ENCODE measurements at places on chromosomes 12 and 14.
A peak's percentile ranks its signal among the peaks of the same experiment; 100 is the strongest.

GRCh38 chr14:73633116-73634010 lies 11.4 kb upstream of the DNAL1 start:
- peak; percentile 60 for DNase-seq

GRCh38 chr14:23629204-23629603 lies 7.0 kb upstream of the DHRS2 start:
- no peak for DNase-seq

GRCh38 chr12:110699591-110700445 lies 10.9 kb upstream of the HVCN1 start:
- no peak for DNase-seq

GRCh38 chr12:126191031-126191891 lies 1126.0 kb downstream of the AACS start:
- no peak for DNase-seq

GRCh38 chr12:26197832-26198231 lies 2.5 kb downstream of the SSPN start:
- no peak for DNase-seq

GRCh38 chr12:94599189-94599588 lies 51.2 kb downstream of the TMCC3 start:
- no peak for DNase-seq

- peak; percentile 52 for DNase-seq
Observed at GRCh38 chr12:116687888-116688287, 50.0 kb downstream of the SPRING1 start.

DNA sequence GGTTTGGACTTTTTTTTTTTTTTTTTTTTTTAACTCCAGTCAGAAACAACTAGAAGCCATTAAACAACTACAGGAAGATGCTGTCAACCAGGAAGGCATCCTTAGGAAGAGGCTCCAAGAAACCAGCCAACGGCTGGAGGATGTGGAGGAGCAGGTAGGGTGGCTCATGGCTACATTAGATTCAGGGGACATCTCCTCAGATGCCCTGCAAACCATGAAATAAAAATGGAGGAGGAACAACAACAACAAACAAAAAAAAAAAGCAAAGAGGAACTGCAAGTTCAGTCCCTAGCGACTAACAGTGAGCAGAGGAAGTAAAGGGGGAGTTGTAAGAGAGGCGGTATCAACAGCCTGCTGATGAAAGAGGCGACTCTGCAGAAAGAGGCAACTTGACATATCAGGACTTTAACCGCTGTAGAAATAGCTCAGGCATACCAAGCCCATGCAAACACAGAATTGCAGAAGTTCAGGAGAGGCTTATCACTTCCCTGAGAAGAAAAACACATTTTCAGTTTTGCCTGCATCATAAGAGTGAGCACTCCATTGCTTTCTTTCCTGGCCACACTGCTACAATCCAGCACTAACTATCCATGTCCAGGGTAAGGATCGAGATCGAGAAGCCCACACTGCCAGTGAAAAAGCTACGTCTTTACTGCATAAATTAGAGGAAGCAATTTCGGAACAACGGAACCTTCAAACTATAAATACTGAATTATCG lies 103.5 kb upstream of the BCAT1 start:
- peak; percentile 32 for DNase-seq

DNA sequence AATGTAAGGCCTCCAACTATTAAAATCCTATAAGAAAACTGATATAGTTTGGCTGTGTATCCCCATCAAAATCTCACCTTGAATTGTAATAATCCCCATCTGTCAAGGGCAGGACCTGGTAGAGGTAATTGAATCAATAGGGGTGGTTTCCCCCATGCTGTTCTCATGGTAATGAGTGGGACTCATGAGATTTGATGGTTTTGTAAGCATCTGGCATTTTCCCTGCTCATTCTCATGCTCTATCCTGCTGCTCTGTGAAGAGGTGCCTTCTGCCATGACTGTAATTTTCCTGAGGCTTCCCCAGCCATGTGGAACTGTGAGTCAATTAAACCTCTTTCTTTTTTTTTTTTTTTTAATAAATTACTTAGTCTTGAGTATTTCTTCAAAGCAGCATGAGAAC lies 31.9 kb downstream of the TSPAN19 start:
- no peak for DNase-seq

- no peak for DNase-seq
Observed at GRCh38 chr12:68980476-68981212, 47.7 kb upstream of the CPM start.

- DNase-seq, result no peak
Observed at GRCh38 chr12:85632390-85632789, 203.8 kb downstream of the RASSF9 start.

GRCh38 chr12:124774054-124774461 lies 89.6 kb downstream of the SCARB1 start:
- DNase-seq, result peak; percentile 19

DNA sequence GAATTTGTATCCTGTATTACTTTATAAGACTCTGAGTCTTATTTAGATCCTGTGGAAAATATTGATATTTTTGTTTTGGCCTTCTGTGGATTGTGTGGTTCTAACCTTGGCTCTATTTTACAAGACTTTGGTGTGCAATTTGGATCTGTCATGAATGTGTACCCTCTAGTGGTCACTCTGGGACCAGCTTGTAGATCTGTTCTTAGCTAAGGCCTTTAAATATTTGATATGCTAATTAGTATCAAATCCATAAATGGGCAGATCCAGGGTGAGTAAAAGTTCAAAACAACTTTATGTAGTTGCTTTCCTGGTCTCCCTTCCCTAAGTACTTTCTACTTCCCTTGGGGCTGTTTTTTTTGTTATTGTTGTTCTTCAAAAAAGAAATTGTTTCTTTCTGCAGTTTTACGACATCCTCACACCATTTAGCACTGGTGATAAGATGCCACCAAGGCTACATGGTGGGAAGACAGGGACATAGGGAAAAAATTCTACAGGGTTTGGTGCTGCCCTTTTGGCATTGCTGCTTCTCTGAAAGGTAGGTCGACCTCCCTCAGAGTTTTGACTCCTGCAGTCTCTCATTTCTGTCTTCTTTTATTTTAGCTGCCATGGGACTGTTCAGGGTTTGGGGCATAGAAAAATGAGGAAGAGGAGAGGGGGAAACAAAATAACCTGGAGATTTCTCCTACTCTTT lies 238.5 kb downstream of the GPHN start:
- DNase-seq, result no peak

- DNase-seq, result no peak
Observed at GRCh38 chr14:95763875-95764274, 50.0 kb upstream of the TCL1A start.

- DNase-seq, result no peak
Observed at GRCh38 chr12:24796876-24797275, 152.0 kb downstream of the BCAT1 start.

- no peak for DNase-seq
Observed at GRCh38 chr14:102610968-102611811, 18.7 kb downstream of the RCOR1 start.

DNA sequence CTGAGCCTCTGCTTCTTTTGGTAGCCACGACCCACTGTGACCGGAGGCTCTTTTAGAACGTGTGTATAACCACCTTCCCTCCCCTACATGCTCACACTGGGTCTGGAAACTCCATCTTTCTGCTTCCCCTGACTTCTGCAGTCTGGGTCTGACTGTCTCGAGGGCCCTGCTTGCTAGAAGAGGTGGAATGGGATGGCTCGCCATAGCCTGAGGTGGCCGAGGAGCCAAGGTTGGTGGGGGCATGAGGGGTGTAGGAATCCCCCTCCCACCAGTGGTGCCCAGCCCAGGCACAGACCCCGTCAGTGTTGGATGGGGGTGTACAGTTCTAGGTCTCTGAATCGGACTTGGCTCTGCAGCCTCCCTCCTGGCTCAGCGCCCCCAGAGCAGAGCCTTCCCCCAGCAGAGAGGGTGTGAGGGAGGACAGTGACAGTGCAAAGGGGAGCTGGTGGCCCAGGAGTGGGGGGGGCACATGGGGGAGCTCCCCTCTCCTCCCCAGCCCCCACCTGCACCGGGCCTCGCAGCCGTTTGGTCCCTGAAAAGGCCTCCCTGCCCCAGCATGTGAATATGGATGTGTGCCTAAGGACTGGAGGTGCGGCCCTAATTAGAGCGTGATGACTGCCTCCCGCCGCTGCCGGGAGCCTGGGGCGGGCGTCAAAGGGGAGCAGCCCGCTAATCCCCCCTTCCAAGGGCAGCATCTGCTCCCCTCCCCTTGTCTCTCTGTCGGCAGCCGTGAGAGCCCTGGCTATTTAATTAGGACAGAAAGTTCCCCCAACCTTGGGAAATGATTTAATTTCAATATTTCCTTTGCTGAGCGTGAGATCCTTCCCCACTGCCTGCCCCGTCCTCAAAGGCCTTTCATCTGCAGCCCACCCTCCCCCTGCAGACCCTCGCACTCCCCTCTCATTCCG lies 196.2 kb upstream of the C14orf180 start:
- DNase-seq, result no peak

GRCh38 chr14:68412505-68413465 lies 380.1 kb downstream of the ZFP36L1 start:
- DNase-seq, result no peak

DNA sequence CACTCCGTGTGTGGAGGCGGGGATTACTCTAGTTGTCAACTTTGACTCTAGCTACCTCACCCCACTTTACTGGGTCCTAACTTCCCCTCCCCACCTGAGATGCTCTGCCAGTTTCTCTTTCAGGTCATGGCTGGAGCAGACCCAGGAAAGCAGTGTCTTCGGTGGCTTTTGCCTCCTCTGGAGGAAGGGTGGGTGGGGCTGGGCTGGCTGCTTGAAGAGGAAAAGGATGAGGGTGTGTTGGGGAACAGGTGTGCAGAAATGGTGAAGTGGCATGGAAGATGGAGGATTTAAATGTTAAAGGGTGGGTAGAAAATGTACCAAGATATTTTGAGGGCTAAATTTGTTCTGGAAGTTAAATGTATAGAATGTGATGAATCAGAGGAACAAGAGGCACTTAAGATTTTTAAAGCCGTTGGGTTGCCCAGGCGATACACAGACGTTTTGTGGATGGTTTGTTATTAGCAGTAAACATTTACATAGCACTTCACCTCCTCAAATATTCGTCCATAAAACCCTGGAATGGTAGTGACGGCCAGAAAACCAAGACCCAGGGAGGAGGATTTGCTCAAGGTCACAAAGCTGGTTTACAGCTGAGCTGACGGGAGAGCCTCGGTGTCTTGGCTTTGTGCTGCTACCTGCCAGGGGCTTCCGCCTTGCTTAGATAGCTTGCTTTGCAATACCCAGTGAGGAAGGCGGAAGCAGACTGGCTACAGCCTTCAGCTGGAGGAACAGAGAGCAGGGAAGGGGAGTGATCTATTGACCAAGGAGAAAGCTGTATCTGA lies 72.2 kb upstream of the PRMT8 start:
- DNase-seq, result no peak

DNA sequence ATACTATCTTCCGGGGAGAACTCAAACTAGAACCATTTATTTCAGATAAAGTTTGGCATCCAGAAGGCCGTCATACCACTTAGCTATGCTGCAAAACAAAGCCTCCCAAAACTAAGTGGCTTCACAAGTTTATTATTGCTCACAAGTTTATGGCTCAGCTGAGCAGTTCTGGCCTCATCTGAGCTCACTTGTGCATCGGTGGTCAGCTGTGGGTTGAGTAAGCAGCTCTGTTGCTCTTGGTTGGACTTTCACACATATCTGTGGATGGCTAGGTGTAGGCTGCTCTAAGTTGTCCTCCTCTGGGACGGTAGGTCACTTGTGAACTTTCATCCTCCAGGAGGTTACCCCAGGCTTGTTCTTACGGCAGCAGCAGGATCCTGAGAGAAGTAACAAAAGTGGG lies 162.7 kb downstream of the BTG1 start:
- DNase-seq, result no peak

DNA sequence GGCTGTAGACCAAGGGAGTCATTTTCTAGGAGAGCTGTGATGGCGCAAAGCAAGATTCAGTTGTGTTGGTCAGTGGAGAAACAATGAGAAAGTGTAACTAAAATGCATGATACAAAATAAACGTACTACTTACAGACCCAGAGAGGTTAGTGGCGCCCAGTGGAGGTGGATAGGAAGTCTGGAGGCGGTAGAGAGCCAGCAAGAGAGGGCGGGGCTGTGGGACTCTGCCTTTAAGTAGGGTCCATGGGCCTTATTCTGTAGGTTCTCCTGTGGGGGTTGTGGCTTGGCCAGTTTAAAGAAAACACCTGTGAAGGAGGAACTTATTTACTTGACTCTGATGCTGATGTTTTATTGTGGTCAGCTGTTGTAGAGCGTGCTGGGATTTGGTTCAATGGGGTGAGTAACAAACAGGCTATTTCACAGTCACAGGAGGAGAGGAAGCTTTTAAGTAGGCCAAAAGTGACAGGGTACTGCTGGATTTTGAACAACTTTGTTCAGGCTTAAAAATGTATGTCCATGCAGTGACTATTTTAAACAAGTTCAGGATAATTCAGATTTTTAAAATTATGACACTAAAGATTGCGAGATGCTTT lies 1097.7 kb downstream of the TMTC2 start:
- no peak for DNase-seq

DNA sequence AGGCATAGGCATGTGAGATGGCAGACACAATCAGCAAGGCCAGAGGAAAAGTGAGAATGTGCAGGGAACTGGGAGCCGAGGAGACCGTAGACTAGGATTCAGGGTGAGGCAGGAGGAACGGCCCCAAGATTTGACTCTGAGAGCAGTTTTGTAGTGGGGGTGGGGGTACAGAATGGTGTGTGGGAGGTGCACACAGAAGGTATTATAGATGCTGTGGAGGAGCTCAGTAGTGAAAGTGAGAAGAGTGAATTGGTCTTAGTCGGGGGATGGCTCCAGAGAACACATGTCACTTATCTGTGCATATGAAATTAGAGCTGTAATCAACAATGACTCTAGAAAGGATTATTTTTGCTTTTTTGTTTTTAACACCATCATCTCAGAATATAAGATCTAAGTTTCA lies 11.9 kb downstream of the ZNF664 start:
- no peak for DNase-seq

DNA sequence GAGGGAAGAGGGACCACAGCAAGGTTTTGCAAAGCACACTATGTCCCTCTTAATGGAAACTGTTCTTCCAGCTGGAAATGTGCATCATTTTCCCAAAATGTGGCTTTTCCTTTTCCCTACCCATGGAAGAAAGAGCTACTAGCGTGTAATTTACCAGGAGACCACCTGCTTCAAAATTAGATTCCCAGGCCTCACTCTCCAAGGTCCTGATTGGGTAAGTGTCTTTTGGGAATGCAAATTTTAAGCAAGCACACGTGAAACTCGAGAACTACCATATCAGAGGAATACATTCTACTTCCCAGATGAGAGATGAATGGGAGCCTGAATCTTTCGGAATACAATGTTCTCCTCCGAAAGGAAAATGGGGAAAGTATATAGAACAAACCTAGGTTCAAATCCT lies 201.6 kb upstream of the NOS1 start:
- DNase-seq, result no peak

- DNase-seq, result no peak
Observed at GRCh38 chr12:9367828-9368227, 159.6 kb upstream of the PZP start.

- no peak for DNase-seq
Observed at GRCh38 chr14:69547701-69548348, 26.8 kb downstream of the CCDC177 start.

- DNase-seq, result no peak
Observed at GRCh38 chr14:94025720-94026119, 420 bp upstream of the OTUB2 start.

- no peak for DNase-seq
Observed at GRCh38 chr14:94018308-94018707, 7.8 kb upstream of the OTUB2 start.

GRCh38 chr12:53924521-53925405 lies 13.9 kb upstream of the HOXC13 start:
- DNase-seq, result no peak

Data from stimulated activated CD4-positive, alpha-beta T cell treated with anti-CD3 and anti-CD28 coated beads, Interleukin-1b, Interleukin-23, amount 100 ng/mL, for 48 hours (primary cell).